ENCODE measurements at places on chromosomes 3 and 15. TPM values are rescaled to one million over a fixed set of nuclear protein-coding genes. Genes with fewer than 3 reads are reported as not detected.

SMCO1 gene
- total RNA-seq, result not detected

GRCh38 chr15:89628806-89629715, 26.2 kb downstream of the KIF7 start:
- DNase-seq, result no peak

SSR3 gene
- 178 TPM for total RNA-seq

DNA sequence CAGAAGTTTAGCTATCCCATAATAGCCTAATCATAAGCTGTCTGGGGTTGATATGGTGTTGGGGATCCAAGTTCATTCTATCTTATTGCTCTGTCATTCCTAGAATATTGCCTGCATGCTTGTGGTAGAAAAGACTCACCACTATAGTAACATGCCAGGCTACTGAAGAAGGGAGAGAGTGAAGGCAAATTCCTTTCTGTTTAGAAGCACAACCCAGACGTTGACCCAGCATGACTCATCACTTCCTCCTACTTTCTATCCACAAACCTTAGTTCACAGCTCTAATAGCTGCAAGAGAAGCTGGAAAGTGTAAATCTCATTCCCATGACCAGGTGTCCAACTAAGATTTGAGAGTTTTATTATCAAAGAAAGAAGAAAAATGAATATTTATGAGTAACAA, 57.8 kb upstream of the NMD3 start:
- DNase-seq, result peak; percentile 96

KCNH8 gene
- not detected for total RNA-seq

DNA sequence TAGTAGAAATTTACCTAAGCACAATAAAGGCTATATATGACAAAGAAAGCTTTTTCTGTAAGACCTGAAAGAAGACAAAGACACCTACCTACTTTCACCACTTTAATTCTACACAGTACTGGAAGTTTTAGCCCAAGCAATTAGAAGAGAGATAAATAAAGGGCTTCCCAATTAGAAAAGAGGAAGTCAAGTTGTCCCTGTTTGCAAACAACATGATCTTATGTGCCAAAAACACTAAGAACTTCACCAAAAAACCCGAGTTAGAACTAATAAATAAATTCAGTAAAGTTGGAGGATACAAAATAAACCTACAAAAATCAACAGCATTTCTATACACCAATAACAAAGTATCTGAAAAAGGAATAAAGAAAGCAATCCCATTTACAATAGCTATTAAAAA, 190.9 kb downstream of the NR2F2 start:
- no peak for DNase-seq

MORF4L1 gene
- total RNA-seq, result 210 TPM

PDZRN3 gene
- total RNA-seq, result not detected

- DNase-seq, result no peak
Measured at GRCh38 chr3:74033381-74033780, 408.6 kb upstream of the PDZRN3 start.

ISY1 gene
- total RNA-seq, result 18.1 TPM

- no peak for DNase-seq
Measured at GRCh38 chr3:71789922-71790321, 5.0 kb upstream of the PROK2 start.

- DNase-seq, result peak; percentile 68
Measured at GRCh38 chr3:14235003-14235911, 56.6 kb downstream of the LSM3 start.

GRCh38 chr3:26574766-26575165, 47.8 kb upstream of the LRRC3B start:
- no peak for DNase-seq

GRCh38 chr3:11810276-11810675, 36.4 kb downstream of the TAMM41 start:
- DNase-seq, result peak; percentile 39

DNA sequence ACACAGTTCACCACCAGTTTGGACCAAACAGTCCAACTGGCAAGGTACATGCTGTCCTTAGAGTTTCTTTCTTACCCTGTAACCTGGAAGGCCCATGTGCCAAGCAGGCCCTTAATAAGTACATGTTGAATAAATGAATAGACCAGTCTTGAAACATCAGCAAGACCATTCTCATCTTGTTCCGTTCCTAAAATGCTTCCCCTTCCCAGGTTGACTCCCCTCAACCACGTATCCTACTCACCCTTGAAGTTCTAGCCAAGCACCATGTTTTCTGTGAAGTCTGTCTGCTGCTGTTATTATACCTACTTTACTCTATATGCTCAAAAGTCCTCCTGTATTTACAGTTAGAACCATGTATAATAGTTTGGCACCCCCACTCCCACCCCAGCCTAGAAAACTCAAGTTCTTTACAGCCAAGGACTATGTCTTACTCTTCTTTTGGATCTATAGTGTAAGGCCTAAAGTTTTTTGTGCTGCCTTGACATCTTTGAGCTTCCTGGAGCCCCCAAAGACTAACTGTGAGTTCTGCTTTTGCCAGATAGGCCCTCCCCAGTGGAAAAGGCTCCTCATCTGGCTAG, 49.2 kb upstream of the SSR3 start:
- no peak for DNase-seq

GRCh38 chr3:26365706-26366105, 256.9 kb upstream of the LRRC3B start:
- no peak for DNase-seq

- peak; percentile 61 for DNase-seq
Measured at GRCh38 chr3:3998140-3998922, 199.1 kb downstream of the LRRN1 start.

TMA7 gene
- 517 TPM for total RNA-seq

- DNase-seq, result no peak
Measured at GRCh38 chr3:26078539-26078938, 288.6 kb downstream of the OXSM start.

- DNase-seq, result peak; percentile 72
Measured at GRCh38 chr3:142993958-142994442, 7.4 kb upstream of the U2SURP start.

DNA sequence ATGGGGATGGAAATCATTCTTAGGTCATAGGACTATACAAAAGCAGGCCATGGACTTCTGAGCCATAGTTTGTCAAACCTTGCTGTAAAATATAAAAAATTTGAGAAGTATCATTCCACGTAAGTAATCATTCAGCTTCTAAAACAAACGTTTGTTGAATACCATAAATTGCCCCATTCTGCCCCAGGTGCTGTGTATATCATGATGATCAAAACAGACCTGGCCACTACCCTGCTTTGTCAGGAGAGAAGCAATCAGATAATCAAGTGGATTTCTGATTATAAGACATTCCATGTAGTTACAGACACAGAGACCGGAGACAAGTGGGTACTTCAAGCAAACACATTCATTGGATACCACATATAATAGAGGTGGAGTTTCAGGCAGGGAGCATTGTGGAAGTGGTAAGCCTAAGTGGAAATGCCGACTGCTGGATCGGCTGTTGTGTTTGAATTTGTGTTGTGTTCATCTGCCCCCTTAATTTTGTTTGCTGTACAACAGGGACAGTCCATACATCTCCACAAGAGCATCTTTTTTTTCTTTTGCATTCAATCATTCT, 61.7 kb downstream of the TGFBR2 start:
- DNase-seq, result no peak

DNA sequence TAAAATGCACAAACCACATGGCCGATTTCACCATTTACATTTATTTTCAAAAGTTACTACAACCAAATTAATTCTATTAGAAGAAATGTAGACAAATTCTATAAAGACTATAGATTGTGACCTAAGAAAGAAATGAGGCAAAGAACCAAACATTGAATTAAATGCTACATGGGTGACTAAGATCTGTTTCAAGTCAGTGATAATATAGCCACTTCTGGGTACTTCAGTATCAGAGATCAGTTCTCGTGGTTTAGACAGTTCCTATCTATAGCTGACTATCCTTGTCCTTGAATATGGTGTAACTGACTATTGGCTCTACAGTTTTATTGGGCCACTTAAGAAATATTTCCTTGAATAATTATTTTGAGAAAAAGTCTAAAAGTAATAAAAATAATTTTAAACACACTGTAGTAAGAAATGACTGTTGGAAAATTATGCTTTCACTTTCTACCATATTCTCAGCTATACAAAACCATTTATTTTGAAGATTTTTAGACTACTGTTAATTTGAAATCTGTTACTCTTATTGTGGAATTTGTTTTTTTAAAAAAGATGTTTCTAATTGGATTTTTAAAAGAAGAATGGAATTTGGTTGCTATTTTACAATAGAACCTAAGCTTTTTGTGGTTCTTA, 14.1 kb downstream of the KCNMB3 start:
- no peak for DNase-seq

LRRC49 gene
- total RNA-seq, result 13.6 TPM

CELSR3 gene
- total RNA-seq, result 1.1 TPM

SNX33 gene
- 16.2 TPM for total RNA-seq

GABRB3 gene
- 6.1 TPM for total RNA-seq

- DNase-seq, result no peak
Measured at GRCh38 chr3:134710313-134710680, 59.5 kb upstream of the KY start.

SEMA6D gene
- total RNA-seq, result 0.52 TPM

MAGI1 gene
- 12.7 TPM for total RNA-seq

AADACL2 gene
- not detected for total RNA-seq

UBE2E2 gene
- total RNA-seq, result 25.6 TPM

- no peak for DNase-seq
Measured at GRCh38 chr3:112650482-112650881, 9.5 kb upstream of the CCDC80 start.

DNA sequence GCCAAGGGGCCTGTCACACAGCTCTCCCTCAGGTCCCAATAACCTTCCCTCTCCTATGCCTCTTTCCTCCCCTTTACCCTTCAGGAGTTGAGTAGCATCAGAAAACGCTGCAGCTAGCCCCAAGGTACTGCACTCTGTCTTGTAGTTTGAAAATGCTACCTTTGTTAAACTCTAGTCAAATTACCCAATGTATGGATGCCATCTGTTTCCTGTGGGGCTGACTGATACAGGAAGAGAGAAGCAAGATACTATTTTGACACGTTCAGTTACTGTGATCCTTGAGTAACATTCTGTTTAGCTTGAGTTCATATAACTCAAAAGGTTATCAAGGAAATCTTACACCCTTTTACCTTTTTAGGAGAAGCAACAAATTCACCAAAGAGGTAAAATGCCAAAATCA, 493.1 kb downstream of the FHIT start:
- no peak for DNase-seq

PLA2G4B gene
- 12.2 TPM for total RNA-seq

Data from PC-3 (cell line).